A549 treated with DMSO at 1 μM for 4 hours (cell line): ENCODE measurements at places on chromosomes 3 and 15. TPM values are rescaled to one million over a fixed set of nuclear protein-coding genes. Genes with fewer than 3 reads are reported as not detected.

CCDC39 gene
- 0.13 TPM in 1 of 5 replicates, not detected in the others for total RNA-seq

SV2B gene
- total RNA-seq = 0.02 to 0.03 TPM (median 0.03 TPM) in 4 of 5 replicates, not detected in the other

RBM15B gene
- total RNA-seq = 19.2 to 22.4 TPM (median 20.7 TPM) in 5 replicates

IL20RB gene
- total RNA-seq = 0.77 to 1.2 TPM (median 0.84 TPM) in 5 replicates

C15orf62 gene
- 0.07 to 0.14 TPM (median 0.12 TPM) in 4 of 5 replicates, not detected in the other for total RNA-seq

KLHL18 gene
- total RNA-seq = 17.2 to 19.8 TPM (median 17.6 TPM) in 5 replicates

WDR5B gene
- total RNA-seq = 3.0 to 4.1 TPM (median 3.4 TPM) in 5 replicates
